ENCODE measurements at places on chromosomes 2 and 18. TPM values are rescaled to one million over a fixed set of nuclear protein-coding genes. Genes with fewer than 3 reads are reported as not detected.
A peak's percentile ranks its signal among the peaks of the same experiment; 100 is the strongest.

DNA sequence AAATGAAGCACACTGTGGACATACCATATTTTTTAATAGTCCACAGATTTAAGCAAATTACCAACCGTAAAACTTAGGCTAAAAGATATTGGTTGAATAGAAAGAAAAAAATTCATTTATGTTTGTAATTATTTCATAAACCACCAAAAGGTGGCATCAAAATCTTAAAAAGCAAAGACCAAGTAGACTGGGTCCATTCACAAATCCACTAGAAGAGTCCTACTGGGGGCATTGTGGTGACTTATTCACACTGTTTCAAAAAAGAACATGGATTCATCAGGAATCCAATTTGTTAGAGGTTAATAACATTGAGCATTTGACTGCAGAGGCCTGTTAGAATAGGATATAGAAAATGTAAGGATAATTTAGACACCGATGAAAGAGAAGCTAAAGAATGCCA lies 194.9 kb upstream of the KYNU start:
- no peaks in the 10 kb centered on the region for H3K36me3 ChIP-seq
- H3K4me3 ChIP-seq = no peak overlapping the region
- H3K27me3 ChIP-seq = no peaks in the 10 kb centered on the region
- peak; percentile 32 for DNase-seq
- no peak overlapping the region for H3K27ac ChIP-seq

GRCh38 chr18:22226801-22227200 lies 57.4 kb downstream of the GATA6 start:
- no peak overlapping the region for H3K27ac ChIP-seq
- DNase-seq = no peak
- no peaks in the 10 kb centered on the region for H3K36me3 ChIP-seq
- no peak overlapping the region for H3K4me3 ChIP-seq
- H3K4me1 ChIP-seq = peaks cover 29% of the 10 kb centered on the region

GRCh38 chr2:205686783-205687640 lies 4.7 kb downstream of the NRP2 start:
- H3K27ac ChIP-seq = no peak overlapping the region
- no peak overlapping the region for H3K4me3 ChIP-seq
- peaks cover 8% of the 10 kb centered on the region for H3K27me3 ChIP-seq
- H3K4me1 ChIP-seq = no peaks in the 10 kb centered on the region
- H3K36me3 ChIP-seq = no peaks in the 10 kb centered on the region

DNA sequence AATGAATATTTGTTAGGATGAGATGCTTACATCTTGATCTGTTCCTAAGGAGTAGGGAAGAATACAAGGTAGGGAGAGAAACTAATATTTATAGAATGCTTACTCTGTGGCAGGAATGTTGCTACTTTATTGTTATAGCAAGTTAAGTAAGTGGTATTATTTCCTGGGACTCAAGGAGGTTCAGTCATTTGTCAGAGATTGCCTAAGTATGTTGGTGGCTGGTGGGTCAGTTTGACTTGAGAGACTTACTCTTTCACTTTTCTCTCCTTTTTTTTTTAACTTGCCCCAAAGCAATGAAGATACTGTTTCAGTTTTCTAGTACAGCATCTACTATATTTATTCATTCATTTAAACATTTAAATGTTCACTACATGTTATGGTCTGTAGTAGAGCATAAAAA lies 209.2 kb upstream of the STON1 start:
- no peak overlapping the region for H3K4me3 ChIP-seq
- DNase-seq = no peak
- peaks cover 66% of the 10 kb centered on the region for H3K4me1 ChIP-seq
- no peak overlapping the region for H3K27ac ChIP-seq

DNA sequence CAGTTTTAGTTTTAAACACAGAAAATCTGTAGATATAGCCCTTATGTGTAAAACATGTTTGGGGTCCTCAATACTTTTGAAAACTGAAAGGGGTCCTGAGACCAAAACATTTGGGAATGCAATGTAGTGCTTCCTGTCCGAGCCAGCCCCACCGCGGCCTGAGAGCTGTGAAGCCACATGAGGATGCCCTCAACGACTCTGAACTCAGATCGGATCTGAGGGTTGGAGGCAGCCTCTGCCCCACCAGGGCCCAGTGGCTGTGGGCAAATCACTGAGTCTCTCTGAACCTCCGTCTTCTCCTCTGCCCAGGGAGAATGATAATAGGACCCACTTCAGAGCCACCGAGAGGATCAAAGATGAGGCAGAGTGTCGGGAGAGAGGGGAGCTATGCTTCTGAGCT lies 33.4 kb upstream of the HPCAL1 start:
- no peak overlapping the region for H3K4me3 ChIP-seq
- peaks cover 63% of the 10 kb centered on the region for H3K4me1 ChIP-seq
- no peak overlapping the region for H3K27ac ChIP-seq
- DNase-seq = no peak
- peaks cover 12% of the 10 kb centered on the region for H3K27me3 ChIP-seq
- H3K36me3 ChIP-seq = no peaks in the 10 kb centered on the region

- no peak overlapping the region for H3K4me3 ChIP-seq
- H3K27me3 ChIP-seq = no peaks in the 10 kb centered on the region
- H3K4me1 ChIP-seq = peaks cover 10% of the 10 kb centered on the region
- no peak overlapping the region for H3K27ac ChIP-seq
- DNase-seq = no peak
- no peaks in the 10 kb centered on the region for H3K36me3 ChIP-seq
These were observed 47.2 kb upstream of the LOXHD1 start for GRCh38 chr18:46704189-46704588.

GRCh38 chr2:174763780-174764179 lies 492 bp downstream of the CHRNA1 start:
- no peak for DNase-seq
- no peaks in the 10 kb centered on the region for H3K36me3 ChIP-seq
- no peak overlapping the region for H3K4me3 ChIP-seq
- H3K4me1 ChIP-seq = no peaks in the 10 kb centered on the region

- no peak overlapping the region for H3K27ac ChIP-seq
- no peak overlapping the region for H3K4me3 ChIP-seq
- no peaks in the 10 kb centered on the region for H3K27me3 ChIP-seq
- H3K4me1 ChIP-seq = peaks cover 15% of the 10 kb centered on the region
- DNase-seq = no peak
These were observed 124.0 kb downstream of the GAREM1 start for GRCh38 chr18:32346671-32347070.

DNA sequence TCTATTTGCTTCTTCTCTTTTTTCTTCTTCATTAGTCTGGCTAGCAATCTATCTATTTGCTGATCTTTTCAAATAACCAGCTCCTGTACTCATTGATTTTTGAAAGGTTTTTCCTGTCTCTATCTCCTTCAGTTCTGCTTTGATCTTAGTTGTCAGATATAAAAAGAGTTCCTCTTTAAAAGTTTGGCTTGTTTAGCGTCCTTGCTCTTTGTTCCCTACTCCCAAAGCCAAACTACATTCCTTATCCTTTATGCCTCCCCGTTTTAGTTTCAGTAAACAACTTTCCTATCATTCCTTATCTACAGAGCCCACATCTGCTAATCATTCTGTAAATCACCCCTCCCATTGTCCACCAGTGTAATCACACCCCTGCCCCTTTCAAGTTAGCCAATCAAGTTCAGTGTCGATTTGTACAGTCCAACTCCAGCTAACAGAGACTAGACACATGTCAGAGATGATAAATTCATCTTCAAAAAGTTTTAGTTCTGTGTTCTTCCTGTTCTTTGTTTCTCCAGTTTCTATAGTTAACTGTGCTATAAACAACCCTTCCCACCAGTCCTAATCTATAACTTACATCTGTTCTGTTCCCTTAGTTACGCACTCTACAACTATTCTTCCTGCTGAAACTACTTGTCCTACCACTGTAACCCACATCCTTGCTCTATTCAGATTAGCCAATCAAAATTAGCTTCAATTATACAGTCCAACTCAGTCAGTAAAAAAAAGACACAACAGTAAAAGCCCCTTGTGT lies 44.4 kb downstream of the TFPI start:
- DNase-seq = peak; percentile 99
- H3K36me3 ChIP-seq = no peaks in the 10 kb centered on the region
- peak overlapping the region; percentile 75 for H3K27ac ChIP-seq
- peak overlapping the region; percentile 56 for H3K4me3 ChIP-seq
- H3K4me1 ChIP-seq = peaks cover 90% of the 10 kb centered on the region

CTAGE1 gene
- polyA plus RNA-seq = not detected

MROH2A gene
- 0.07 TPM for polyA plus RNA-seq

KCNE4 gene
- polyA plus RNA-seq = not detected

CLASP1 gene
- polyA plus RNA-seq = 11.7 TPM

TRABD2A gene
- 0.15 TPM for polyA plus RNA-seq

PREPL gene
- polyA plus RNA-seq = 15.2 TPM

MREG gene
- polyA plus RNA-seq = 7.3 TPM

Data from HepG2 (cell line).